ENCODE measurements at places on chromosomes 11 and 22. TPM values are rescaled to one million over a fixed set of nuclear protein-coding genes. Genes with fewer than 3 reads are reported as not detected.

The LRRC74B gene
- not detected for total RNA-seq

The OR10D3 gene
- not detected for total RNA-seq

The NXPE4 gene
- total RNA-seq, result not detected

The KCNC1 gene
- not detected for total RNA-seq
